ENCODE measurements at places on chromosomes 2 and 18.

DNA sequence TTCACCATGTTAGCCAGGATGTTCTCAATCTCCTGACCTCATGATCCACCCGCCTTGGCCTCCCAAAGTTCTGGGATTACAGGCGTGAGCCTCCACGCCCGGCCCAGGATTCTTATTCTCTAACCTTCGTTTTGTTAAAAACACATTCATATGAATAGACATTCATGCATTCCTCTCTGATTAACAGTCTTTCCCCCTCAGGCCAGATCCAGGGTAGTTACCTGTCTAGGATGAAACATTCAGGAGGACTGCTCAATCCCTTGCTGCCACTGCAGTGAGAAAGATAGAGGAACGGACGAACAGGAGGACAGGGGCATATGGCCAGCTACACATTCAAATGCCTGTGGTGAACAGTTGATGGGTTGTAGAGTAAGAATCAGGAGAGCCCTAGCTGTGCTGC is 39.6 kb upstream of the EPC2 start:
- DNase-seq: no peak

DNA sequence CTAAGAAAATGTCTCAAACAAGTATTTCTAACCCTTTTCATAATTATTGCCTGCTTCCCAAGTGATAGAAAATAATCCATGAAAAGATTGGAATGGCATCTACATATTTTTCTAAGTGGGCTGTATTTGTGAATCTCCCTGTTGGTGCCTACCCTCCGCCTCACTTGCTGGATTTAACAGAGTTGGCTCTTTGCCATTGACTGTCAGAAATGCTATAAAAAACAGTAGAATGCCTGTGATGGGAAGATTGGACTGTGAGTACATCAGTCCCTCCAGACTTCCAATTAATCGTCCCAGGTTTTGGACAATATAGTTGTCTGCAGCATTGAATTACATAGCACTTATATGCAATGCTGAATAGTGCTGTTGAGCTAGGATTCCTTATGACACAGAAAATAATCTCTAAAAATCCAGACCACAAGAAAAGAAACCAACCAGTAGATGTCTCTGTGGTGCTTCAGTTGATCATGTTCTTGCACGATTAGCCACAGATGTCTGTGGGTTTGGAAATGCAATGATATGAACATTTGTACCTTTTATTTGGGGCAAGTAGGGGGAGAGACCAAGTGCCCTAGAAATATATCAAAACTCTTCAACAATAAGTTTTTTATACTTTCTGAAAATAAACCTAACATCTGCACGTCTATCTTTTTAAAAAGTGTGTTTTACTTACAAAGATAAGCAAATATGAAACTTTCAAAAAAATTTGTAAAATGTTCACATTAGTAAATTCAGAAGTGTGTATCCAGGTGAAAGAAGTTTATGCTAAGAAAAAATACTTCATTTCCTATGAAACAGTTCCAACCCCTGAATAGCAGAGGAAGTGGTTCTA is 88.5 kb downstream of the DYNAP start:
- DNase-seq: peak; percentile 17

GRCh38 chr2:74821177-74822126 is 12.5 kb upstream of the HK2 start:
- no peak for DNase-seq

- DNase-seq: no peak
These were observed 64.0 kb upstream of the ST8SIA5 start for GRCh38 chr18:46820863-46821262.

GRCh38 chr2:22536133-22536532 is 848.8 kb upstream of the KLHL29 start:
- DNase-seq: no peak

- peak; percentile 70 for DNase-seq
These were observed 297.8 kb upstream of the SESTD1 start for GRCh38 chr2:179562330-179562885.

DNA sequence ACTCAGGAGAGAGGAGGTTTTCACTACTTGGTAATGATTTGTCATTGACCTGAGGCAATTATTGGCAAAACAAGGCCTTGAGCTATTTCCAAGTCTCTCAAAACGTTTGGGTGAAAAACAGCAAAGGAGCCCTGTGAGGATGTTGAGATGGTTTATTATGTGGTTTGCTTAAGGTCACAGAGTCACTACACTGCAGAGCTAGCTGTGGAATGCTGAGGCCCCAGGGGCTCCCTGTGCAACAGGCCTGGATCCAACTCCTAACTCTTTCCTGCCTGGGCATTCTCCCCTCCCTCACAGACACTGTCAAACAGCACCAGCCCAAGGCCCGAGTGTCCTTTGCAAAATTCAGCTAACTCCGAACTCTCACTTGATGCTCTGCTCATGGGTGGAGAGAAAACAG is 754.6 kb upstream of the SOX11 start:
- DNase-seq: no peak

GRCh38 chr2:224563537-224563936 is 21.6 kb downstream of the CUL3 start:
- no peak for DNase-seq

- no peak for DNase-seq
These were observed 217.5 kb downstream of the CYP26B1 start for GRCh38 chr2:71930049-71930681.

GRCh38 chr2:216554286-216554685 is 55.6 kb downstream of the RPL37A start:
- DNase-seq: no peak

DNA sequence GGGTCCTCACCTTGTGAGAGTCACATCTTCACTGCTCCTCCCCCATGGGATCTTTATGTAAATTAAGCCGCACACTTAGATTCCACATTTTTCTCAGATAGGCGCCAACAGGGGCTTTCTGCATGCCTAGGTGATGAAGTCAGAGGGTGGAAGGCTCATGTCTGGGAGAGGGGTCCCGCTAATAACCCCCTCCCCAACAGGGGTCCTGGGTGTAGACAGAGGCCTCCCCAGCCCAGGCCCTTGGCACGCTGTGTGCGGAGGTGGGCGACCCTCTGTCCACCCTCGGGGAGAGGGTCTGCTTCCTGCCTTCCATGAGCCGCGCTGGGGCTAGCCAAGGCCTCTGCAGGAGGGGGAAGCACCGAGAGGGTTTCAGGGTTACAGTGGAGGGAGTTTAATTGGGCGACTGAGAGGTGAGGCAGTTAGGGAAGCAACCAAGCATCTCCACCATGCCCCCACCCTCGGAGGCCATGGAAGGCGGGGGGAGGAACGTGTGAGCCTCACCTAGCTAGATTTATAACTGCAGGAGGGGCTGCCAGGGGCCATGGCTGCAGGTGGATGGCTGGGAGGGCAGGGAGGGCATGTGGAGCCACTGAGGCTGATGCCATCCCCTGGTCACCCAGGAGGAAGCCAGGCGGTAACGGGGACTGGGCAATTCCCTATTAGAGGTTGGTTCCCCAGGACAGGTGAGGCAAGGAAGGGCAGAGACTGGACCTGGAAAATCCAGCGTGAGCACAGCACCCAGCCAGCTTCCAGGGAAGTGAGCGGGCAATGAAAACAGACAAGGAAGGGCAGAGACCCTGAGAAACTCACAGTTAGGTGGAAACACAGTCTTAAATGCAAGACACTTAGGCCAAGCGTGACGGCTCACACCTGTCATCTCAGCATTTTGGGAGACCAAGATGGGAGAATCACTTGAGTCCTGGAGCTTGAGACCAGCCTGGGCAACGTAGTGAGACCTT is 7.7 kb upstream of the PXDN start:
- no peak for DNase-seq

DNA sequence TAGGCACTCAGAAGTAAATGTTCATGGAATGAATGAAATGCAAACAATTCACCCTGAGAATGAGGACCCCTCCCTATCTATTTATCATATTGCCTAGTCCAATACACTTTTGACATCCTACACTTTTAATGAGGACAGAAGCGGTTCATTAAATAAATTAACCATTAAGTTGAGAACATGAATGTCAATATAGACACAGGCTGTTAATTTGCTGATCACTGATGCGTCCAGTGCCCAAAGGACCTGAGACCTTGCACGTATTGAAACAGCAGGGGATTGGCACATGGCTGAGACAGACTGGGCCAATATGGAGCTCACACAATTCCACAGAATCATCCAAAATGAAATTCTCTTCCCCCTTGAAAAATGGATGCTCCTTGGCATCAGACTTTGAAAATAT is 430.0 kb downstream of the SLC4A3 start:
- DNase-seq: peak; percentile 17

DNA sequence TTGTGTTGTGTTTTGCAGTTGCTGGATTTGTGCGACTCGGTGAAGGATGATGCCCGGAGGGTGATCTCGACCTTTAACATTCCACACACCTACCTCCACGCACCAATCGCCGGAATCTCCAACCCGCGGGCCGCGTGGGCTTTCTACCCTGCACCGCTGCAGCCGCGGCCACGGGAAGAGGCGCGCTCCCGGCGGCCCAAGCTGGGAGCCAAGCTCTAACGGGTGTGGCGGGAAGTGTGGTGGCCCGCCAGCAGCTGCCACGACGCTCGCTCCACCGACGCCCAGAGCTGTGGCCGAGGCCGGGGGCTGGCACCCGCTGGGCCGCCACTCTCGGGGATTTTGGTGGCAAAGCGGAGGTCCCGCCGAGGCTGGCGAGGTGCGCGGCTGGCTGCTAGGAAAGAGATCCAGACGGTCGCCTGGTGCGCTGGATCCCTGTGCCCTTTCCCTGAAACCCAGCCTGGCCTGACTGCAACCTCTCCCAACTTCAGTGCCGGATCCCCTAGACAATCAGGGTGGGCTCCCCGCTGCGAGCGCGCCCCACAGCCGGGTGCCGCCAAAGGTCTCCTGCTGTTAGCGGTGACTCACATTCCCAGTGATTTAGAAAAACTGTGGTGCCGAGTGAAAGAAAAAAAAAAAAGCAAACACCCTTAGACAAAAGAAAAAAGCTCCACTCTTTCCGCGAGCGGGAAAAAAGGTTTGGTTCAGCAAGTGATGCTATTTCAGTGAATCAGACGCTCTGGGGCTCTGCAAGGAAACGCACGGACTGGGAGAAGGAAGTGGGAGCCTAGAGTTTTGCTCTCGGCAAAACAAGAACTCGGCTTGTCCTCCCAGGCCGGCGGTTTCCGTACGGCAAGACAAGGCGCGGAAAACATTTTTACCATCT is 2.9 kb upstream of the BCL2L11 start:
- no peak for DNase-seq

DNA sequence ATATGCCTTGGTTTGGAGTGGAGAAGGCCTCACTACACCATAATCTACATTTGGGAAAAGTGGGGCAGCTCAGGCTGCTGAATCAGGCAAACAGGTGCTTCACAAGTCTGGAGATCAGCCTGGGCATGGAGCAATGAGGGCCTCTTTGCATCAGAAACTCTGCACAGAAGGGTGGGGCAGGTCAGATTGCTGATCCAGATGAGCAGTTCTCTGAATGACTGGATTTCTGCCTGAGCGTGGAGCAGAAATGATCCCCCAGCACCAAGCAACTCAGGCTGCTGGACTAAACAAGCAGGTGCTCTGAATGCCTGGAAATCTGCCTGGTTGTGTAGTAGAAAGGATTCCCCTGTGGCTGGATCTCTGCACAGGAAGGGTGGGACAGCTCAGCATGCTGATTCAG is 605.3 kb upstream of the ZNF804A start:
- DNase-seq: no peak

DNA sequence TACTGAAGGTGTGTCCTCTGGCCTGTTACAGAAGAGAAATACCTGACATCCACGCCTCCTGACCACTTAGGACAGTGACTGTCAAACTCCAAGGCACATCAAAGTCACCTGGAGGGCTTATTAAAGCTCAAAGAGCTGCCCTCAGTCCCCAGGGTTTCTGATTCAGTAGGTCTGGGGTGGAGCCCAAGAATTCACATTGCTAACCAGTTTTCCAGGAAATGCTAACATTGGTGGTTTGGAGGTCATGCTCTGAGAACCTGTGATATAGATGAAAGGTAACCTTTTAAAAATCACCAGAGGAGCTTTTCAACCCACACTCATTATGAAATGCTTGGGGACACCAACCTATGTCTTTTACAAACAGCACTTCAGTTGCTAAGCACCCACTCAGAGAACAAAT is 172.3 kb downstream of the ALK start:
- no peak for DNase-seq

- DNase-seq: no peak
These were observed 434.8 kb upstream of the SLC8A1 start for GRCh38 chr2:40886655-40887054.

DNA sequence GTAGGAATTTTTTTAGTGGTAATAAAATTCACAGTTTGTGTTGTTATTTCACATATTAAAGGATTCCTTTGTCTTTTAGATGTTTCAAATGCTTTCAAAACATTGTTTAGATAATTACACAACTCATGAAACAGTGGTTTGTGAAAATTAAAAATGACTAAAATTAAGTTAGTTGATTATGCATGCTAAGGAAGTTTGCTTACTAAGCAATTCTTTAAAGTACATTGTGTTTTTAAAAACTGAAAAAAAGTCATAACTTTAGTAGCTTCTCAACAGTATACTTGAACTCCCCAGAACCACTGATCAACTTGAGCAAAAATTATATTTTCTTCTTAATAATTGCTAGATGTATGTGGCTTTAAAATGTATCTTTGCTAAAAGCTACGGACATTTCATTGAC is 298.4 kb upstream of the MC4R start:
- DNase-seq: no peak

- no peak for DNase-seq
These were observed 12.6 kb upstream of the POLE4 start for GRCh38 chr2:74945788-74946331.

DNA sequence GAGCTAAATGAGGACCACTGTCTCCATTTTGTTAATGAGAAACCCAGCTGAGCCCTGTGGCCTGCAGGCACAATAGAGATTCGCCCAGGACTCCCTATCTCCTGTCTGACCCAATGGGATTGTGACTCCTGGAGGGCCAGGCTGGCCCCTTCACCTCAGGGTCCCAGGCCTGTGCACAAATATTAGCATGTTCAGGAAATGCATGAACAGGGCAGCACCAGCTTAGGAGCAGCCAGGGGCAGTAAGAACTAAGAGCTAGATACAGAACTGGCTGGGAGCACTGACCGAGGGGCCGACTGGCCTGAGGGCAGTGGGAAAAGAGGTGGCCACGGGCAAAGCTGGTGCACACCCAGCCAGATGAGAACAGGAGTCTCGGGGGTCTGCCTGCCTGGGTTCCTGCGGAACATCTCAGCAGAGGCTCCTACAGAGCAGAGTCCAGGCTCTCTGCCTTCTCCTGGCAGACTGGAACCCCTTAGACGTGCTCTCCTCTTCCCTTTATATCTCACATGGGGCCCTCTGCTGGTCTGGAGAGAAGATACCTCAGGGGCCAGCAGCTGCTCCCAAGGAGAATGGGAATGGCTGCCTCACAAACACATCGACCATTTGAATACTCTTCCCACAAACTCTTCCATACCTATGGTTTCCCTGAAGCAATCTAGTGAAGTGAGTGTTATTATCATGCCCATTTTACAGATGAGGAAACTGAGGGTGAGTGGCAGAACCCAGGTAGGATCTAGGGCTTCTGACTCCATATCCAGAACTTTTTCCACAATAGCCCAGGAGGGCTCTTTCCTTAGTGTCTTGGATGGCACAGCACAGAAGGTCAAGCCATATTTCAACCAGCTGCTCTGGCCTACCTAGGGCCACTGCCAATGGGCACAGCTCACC is 77.6 kb upstream of the OTOF start:
- no peak for DNase-seq

GRCh38 chr2:240998995-240999791 is 775 bp downstream of the SNED1 start:
- DNase-seq: no peak
